ENCODE measurements at places on chromosomes 11 and 22. TPM values are rescaled to one million over a fixed set of nuclear protein-coding genes. Genes with fewer than 3 reads are reported as not detected.

Gene CDC42EP1
- total RNA-seq: 31.4 TPM

Gene RIBC2
- 0.48 TPM for total RNA-seq

Gene LYVE1
- total RNA-seq: 9.1 TPM

Gene ZP1
- 0.12 TPM for total RNA-seq

Gene CLCF1
- total RNA-seq: 13.2 TPM

Gene NLRP14
- total RNA-seq: 0.40 TPM

Gene BDNF
- 8.8 TPM for total RNA-seq

Gene MTMR2
- total RNA-seq: 36.6 TPM

GRCh38 chr22:21972293-21972779 lies 10.3 kb downstream of the TOP3B start:
- no peak overlapping the region for H3K27ac ChIP-seq
- H3K27me3 ChIP-seq: no peaks in the 10 kb centered on the region
- peak; percentile 43 for DNase-seq
- H3K4me3 ChIP-seq: no peak overlapping the region
- H3K4me1 ChIP-seq: no peaks in the 10 kb centered on the region

- H3K4me1 ChIP-seq: peaks cover 6% of the 10 kb centered on the region
- no peaks in the 10 kb centered on the region for H3K36me3 ChIP-seq
- H3K4me3 ChIP-seq: no peak overlapping the region
These were observed 30.8 kb upstream of the LDLRAD3 start for GRCh38 chr11:35912883-35913624.

DNA sequence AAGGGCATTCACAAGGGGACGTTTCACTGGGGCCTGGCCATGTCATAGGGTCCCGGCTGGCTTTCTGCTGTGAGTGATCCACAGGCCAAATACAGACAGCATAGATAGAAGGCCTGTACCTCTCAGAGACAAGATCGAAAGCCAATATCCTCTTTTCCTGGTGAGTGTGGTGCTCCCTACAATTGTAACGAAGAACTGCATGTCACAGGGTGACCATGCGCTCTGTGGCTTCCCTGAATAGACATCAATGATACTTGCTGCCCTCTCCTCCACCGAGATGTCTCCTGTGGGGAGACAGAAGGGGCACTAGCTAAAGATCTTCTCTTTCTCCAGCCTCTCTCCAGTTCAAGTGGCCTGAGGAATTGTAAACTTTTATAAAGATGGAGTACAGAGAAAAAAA lies 226.1 kb upstream of the POU2AF2 start:
- no peaks in the 10 kb centered on the region for H3K36me3 ChIP-seq
- H3K27ac ChIP-seq: no peak overlapping the region
- no peak for DNase-seq
- no peak overlapping the region for H3K4me3 ChIP-seq

All from hepatocyte (in vitro differentiated cells).